Retinal pigment epithelial cell (primary cell): ENCODE measurements at places on chromosomes 2 and 18.

DNA sequence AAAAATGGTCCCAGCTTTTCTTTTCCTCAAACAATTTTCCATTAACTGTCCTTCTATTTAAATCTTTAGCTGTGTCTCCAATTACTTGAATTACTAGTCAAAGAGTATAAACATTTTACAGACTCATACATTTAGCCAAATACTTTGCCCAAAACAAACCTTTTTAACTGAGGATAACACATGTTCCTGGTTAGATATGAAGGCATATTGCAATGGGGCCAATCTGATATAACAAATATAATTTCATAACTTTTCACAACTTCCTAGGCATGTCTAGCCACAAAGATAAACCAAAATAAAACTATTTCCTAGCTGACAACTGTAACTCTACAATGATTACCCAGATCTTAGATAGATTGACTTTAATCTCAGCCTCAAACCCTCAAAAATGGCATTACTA is 247.5 kb upstream of the ZNF521 start:
- no peak for DNase-seq

DNA sequence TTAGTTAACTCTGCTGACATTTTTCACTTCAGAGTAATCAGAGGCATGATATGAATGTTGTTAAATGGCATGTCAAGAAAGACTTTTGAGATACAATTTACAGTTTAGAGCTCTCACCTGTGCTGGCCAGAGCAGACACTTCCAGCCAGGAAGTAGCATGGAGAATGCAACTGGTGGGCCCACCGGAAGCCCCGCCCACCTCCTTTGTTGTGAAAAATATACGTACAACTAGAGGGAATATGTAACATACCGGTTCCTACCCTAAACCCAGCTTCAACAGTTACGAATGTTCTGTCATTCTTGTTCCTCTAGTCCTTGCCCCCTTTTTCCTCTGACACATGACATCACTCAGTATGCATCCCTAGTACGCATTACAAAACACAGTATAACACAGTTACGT is 70.2 kb upstream of the ITM2C start:
- no peak for DNase-seq

DNA sequence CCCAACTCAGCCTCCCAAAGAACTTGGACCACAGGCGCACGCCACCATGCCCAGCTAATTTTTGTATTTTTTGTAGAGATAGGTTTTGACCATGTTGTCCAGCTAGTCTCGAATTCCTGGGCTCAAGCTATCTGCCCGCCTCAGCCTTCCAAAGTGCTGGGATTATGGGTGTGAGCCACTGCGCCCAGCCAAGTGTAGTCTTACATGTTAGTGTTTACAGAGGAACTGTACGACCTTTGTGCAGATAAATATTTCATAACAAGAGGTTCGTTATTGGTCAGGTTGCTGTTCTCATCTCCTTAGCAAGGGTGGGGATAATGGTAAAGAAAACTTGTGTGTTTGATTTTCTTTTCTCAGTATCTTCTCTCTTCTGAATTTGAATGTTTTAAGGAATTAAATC is 46.5 kb downstream of the RALBP1 start:
- no peak for DNase-seq

DNA sequence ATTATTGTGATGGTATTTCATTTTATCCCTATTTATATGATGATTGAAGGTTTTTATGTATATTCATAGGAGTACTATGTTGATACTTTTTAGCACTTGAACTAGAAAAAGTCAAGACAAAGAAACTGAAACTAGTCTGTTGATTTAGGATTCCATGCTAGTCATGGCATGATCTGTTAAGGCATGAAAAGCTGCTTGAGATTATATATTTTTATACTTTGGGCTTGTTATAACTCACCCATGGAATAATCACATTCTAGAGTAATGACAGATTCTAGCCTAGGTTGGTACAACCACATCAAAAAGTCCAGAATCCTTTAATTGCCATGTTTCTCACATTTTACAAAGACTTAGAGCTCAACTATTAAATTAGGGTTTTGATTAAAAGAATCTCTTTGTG is 472.6 kb upstream of the CELF4 start:
- DNase-seq, result no peak

- DNase-seq, result no peak
These were observed 15.6 kb downstream of the PLCD4 start for GRCh38 chr2:218623366-218623705.

DNA sequence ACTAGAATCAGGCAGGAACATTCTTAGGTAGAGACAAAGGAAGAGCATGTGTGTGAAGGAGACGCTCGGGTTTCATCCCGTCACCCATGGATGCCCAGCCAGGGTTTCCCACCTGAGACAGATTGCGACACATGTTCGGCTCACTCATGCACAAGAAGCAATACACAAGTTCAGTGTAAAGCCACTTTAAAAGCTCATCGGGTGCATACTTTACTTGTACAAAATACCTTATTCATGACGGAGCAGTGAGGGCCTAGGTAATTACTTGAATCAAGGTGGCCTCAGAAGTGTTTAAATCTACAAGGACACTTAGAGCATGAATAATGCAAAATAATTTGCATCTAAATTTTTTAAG is 42.0 kb downstream of the ZEB2 start:
- no peak for DNase-seq

- DNase-seq, result peak; percentile 46
These were observed 61.1 kb downstream of the MEIS1 start for GRCh38 chr2:66495788-66496640.

DNA sequence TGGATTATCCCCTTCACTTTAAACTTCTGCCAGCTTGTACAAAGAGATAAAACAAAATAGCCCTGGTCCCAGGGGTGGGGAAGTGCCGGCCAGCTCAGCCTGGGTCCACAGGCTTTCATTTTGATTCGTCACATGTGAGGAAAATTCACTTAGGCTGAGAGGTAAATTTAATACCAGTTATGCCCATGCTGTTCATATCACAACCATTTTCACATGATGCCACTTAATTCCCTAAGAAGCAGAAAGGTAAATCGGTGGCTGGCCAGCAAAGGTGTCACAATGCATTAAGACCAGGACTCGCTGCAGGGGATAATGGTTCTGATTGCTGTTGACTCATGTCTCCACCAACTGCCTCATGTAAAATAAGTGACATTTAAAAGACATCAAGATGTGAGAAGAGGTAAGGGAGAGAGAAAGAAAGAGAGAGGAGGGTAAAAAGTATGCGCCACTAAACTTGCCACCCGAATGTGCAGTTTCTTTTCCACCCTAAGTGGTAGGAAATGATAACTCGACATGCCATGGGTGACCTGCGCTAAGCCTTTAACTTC is 261.0 kb upstream of the SIX3 start:
- peak; percentile 51 for DNase-seq

- DNase-seq, result no peak
These were observed 18.9 kb downstream of the KCNG3 start for GRCh38 chr2:42474765-42475454.

- no peak for DNase-seq
These were observed 219.8 kb downstream of the ZRANB3 start for GRCh38 chr2:135311268-135311667.
